HuH-7.5 (cell line): ENCODE measurements at places on chromosomes 16 and 17.
A peak's percentile ranks its signal among the peaks of the same experiment; 100 is the strongest.

- DNase-seq: no peak
Measured at GRCh38 chr17:49596613-49597244, 21.1 kb downstream of the NXPH3 start.

GRCh38 chr16:4557973-4558372 lies 1.8 kb downstream of the C16orf96 start:
- no peak for DNase-seq

DNA sequence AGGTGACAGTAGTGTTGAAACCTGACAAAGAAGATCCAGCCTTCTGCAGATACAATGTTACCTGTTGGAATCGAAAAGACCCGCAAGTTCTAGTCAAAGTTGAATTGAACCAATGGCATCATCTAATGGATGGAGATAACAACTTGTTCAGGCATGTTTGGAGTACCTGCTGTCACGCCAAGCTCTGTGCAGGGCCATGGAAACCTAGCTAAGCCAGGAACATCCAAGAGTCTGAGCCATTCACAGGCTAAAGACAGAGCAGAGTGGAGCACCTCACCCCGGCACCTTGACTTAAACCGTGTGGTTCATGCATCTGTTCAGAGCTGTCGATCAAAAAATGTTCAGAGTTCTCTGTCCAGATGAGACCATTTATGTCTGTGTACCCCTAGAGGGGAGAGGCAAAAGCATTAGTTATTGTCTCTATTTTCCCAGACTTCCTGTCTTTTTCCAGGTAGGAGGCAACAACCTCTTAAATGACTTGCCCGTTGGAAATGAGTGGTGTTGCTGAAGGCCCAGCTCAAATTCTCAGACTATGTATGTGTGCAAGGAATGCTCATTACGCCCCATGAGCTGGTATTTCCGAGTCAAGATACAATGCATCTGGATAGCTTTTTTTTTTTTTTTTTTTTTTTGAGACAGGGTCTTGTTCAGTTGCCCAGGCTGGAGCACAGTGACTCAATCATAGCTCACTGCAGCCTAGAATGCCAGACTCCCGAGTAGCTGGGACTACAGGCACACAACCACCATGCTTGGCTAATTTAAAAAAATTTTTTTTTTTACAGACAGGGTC lies 44.9 kb upstream of the XYLT1 start:
- DNase-seq: no peak

GRCh38 chr17:74736513-74737298 lies at the start of gene RAB37:
Gene RAB37, plus strand, starts transcription at chr17:74737256. Its CDS starts 17 bp downstream, at chr17:74737273.
- peak; percentile 87 for DNase-seq

DNA sequence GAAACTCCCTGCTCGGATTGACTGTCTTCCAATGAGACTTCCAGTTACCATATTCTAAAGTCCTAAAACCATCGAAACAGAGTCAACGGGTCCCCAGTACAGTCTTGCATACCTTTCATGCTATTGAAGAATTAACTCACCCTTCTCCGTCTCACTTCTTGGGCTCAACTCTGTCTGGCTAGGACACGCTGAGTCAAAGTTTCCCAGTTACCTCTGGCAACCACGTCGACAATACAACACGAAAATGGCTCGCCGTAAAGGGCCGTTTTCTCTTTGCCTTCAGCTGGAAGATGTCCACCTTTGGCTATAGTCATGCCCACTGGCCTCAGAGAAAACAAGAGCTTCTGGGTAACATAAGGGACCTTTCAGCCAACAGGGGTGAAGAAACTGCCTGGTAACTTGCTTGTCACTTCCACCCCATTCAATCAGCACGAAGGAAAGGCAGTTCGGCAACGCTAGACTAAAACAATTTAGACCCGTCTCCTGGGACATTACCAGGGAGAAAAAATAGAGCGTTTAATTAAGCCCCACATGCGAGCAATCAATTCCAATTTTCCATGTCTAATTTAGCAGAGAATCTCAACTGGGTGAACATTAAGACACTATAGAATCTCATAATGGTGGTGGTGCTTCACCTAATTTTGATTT lies 21.5 kb downstream of the KCNG4 start:
- DNase-seq: no peak

- DNase-seq: peak; percentile 67
Measured at GRCh38 chr16:48164907-48165715, 9.3 kb upstream of the ABCC12 start.
